ENCODE measurements at places on chromosomes 16 and 17.

DNA sequence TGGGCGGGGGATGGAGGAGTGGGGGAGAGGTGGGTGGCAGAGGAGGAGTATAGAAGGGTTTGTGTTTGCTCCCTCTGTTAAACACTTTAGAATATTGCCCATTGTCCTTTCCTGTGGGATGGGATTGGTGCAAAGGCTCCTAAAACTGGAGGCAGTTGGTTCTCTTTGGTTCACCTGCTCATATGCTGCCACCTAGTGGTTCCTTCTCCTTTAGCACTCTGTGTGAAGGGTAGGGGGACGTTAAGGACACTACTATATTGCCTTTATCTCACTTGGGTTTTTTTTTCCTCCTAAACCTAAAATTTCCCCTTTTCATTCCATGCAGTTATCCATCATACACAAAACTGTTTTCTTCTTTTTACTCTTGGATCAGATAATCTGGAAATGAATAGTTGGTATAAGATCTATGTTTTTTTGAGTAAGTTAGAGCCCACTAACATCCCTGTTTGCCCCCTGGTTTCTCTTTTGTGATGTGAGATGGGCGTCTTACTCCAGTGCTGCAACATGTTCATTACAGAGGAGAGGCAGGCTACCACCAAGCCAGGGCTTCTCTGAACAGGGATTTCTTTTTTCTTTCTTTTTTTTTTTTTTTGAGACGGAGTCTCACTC lies 23.8 kb downstream of the SNX11 start:
- no peak for DNase-seq

- DNase-seq, result no peak
These were observed 3.0 kb downstream of the SMCR8 start for GRCh38 chr17:18318117-18318516.

DNA sequence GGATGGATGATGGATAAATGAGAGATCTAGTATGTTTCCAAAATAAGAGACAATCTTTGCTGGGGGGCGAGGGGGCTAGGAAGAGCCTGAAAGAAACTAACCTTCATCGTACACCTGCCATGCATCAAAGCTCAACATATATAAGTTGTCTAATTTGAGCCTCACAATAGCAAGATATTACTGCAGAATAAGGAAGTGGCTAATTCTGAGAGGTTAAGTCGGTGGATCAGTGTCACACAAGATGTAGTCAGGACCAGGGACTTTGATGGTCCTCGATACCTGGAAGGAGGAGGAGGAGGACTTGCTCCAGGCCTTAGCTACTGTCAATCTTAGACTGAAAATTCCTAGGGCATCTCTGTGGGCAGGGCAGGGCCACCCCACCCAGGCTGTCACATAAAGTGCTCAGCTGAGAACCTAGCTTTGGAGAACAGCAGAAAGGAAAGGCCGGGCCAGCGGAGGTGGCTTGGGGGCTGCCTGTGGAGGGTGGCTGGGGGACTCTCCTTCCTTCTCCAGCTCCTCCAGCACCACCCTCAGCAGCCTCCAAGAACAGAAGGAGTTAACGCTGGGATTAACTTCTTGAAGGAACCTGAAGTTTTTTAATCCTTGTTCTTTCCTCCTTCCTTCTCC lies 460 bp upstream of the SLC13A2 start:
- DNase-seq, result no peak

GRCh38 chr16:87352818-87353217 lies 30.8 kb downstream of the FBXO31 start:
- DNase-seq, result no peak

DNA sequence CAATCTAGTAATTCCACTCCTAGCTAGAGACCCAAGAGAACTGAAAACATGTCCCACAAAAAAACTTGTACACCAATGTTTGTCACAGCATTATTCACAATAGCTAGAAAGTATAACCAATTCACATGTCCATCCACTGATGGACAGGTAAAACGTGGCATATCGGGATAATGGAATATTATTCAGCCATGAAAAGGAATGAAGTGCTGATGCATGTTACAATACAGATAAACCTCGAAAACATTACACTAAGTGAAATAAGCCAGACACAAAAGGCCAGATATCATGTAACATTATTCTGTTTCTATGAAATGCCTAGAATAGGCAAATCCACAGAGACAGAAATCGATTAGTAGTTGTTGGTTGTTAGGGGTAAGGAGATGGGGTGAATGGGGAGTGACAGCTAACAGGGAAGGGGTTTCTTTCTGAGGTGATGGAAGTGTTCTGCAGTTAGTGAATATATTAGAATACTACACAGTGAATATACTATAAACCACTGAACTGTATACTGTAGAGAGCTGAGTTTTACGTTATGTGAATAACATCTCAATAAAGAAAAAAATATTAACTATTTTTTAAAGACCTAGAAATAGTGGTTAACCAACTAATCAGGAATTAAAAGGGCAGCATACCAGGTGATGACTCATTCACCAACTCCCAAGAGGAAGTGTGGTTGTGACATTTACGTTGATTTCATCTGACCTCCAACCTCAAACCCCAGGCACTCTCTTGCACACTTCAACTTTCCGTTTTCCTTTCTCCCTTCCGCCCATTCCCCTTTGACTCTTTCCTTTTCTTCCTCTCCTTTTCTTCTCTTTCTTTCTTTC lies 48.6 kb downstream of the GAS7 start:
- no peak for DNase-seq

DNA sequence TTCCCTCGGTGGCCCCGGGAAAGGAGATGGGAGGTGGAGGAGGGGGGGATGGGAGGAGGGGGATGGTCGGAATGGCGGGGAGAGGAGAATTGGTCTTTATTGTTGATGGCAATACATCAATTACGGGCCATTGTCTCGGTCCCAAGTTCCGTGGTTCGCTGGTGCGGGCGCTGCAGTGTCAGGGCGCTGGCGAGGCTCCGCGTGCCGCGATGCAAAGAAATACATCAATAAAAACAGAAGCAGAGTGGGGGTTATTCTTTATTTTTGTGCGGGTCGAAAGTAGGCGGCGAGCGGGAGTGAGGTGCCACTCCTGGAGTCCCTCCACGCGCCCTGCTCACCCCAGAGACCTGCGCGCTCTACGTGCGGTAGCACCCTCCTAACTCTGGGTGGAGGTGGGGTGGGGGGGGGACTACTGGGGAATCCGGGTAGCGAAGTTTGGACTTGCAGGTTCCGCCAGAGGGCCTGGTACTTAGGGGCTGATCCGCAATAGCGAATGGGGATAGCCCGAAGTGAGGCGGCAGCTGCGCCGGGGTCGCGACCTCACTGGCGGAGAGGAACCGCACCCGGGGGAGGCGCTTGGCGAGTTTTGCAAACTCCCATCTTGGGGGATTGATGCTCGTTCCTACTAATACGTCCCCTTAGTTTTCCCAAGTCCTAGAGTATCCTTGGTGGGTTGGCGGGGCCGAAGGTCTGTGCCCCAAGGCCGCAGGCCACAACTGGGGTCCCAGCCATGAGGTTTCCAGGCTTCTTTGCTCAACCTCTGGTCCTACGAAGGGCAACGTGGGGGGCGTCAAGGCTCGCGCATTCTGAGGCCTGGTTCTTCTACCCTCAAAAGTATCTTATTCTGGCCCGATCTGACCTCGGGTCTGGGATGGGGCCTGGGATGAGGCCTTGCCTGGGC lies 3.5 kb upstream of the SALL1 start:
- no peak for DNase-seq

- DNase-seq, result no peak
These were observed 57.2 kb downstream of the VAC14 start for GRCh38 chr16:70743791-70744190.

DNA sequence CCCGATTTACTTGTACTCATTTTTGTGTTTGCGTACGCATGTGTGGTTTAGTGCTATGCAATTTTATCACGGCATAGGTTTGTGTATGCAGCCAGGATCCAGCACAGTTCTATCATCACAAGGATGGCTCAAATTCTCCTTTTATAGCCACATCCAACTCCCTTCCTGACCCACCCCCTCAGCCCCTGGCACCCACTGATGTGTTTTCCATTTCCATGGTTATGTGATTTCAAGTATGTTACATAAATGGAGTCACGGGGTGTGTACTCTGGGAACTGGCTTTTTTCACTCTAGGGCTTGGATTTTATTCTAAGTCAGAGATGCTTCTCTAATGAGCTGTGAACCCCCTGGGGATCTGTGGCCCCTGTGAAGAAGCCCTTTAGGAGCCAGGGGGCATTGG lies 16.8 kb downstream of the IL4R start:
- no peak for DNase-seq
